ENCODE measurements at places on chromosomes 1 and 21.

GRCh38 chr1:93798291-93798690, 80.7 kb downstream of the DNTTIP2 start:
- DNase-seq = no peak

- no peak for DNase-seq
Measured at GRCh38 chr1:64293820-64294219, 90.4 kb downstream of the UBE2U start.

DNA sequence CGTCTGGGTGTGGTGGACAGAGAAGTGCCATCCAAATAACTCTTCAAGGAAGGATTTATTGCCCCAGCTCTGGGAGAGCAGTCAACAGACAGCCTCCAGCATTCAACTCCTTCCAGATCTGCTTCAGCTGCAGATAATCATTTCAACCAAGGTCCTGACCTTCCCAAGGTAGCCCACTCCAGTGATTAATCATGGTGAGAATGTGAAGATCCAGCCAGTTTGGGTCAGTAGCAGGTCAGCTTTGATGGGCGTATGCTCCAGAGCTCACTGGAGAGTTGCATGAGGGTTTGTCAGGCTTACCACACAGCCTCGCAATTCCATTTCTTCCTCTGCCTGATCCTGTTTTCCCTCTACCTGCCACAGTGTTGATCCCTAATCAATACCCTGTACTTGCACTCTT, 214.5 kb upstream of the ZRANB2 start:
- no peak for DNase-seq

DNA sequence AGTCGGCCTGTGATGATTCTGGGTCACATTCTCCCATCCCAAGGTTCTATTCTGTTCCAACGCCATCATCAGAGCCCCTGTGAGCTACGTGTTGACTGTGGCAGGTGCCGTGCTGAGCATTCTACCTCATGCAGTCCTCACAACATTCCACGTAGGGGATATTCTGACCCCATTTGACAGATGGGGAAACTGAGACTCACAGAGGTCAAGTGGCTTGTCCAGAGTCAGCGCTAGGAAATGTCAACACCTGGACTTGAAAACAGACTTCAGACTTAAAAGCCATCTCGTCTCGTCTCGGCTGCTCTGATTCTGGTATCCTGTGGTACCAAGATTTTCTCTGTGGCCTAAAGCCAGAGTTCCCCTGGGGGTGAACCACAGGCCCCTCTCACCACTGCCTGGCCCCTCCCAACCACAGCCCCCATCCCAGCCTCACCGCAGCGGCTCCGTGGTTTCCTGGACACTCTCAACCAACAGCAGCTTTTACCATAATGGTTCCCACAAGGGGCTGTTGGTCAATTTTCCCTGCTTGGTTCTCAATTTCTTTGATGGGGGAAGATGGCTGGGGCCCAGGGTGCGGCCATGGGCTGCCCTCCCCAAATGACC, 39.6 kb downstream of the SDC3 start:
- no peak for DNase-seq

GRCh38 chr1:22969304-22969709, 3.4 kb downstream of the LACTBL1 start:
- DNase-seq = no peak

DNA sequence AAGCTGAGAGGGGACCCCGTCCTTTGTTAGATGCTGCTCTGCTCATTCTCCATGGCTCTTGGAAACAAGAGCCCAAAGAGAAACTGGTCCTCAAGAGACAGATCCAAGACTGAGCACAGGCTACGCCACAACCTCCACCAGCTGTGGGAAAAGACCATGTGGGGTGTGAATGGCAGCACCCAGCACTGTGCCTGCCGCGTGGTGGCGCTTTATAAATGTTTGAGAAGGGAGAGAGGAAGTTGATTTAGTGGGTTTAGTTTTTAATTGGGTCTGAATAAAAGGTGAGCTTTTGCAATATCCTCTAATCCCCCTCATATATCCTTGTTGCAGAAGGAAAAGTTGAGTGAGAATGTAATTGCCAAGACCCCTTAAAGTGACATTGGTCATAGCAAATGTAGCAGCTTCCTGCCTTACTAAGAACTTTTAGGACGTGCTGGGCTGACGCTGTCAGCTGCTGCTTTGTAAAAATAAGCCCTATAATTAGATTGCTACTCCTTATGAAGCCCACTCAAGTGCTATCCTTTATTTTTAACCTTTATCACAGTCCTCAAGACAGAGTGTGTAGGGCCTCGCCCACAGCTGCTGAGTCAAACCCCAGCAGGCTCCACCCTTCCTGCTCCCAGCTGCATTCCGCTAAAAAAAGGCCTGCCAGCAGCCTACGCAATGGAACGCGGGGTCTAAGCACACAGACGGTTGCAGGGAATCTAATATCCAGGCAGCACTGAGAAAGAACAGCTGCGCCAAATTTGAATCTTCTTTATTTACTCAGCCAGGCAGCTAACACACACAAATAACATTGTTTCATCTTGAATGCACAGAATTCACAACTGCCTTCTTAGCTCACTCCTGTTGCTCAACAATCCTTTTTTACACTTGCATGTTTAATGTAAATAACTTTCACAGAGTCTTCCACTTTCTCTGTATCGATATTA, 47.4 kb upstream of the PRDX6 start:
- DNase-seq = no peak

DNA sequence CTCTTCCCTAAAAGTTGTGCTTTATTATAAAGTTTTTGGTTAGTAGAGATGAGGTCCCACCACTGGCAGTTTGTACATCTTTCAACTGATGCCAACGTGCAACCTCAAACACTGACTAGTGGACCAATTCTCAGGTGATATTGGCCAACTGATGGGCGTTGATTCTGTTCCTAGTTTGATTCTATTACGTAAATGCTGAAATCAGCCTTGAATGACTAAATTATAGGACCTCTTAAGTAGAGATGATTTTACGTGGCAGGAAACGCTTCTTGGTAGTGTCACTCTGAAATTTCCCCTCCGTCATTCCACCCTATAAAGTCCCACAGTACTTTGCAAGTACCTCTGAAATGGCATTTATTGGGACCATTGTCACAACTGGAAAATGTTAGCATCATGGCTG, 8.8 kb upstream of the FNDC7 start:
- DNase-seq = no peak

DNA sequence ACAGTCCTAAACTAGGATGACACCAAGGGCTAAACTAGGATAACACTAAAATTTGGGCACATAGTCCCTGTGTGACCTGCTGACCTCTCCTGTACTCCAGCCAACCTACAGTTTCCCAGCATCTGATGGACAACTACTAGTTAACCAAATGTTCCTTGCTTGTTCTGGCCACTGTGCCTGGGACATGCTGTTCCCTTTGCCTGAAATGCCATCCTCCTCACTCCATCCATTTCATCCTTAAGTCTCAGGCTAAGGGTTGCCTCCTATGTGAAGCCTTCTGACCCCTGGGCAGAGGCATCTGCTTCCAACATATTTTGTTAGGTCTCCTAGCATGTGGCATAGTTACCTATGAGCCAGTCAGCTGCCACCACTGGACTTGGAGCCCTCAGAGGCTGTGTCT, 204.9 kb upstream of the JUN start:
- no peak for DNase-seq

- DNase-seq = no peak
Measured at GRCh38 chr1:201617157-201617556, 78.2 kb downstream of the NAV1 start.

- no peak for DNase-seq
Measured at GRCh38 chr1:85091671-85092280, 43.5 kb upstream of the MCOLN3 start.

GRCh38 chr1:210647406-210648333, 319.0 kb downstream of the HHAT start:
- no peak for DNase-seq

DNA sequence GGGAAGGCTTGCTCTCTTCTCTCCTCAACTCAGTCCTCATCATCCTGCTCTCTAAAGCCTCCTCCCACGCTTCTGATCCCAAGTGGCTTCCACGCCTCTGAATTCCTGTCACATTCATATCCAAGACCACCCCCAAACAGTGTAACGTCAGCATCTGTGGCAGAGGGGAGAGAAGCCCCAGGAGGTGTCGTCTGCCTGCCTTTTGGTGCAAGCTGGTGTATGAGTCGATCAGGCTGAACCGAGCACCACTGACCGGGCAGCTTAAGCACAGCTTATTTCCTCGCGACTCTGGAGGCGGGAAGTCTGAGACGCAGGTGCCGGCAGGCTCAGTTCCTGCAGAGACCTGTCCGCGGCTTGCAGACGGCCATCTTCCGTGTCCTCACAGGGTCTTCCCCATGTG, 123.8 kb upstream of the RAB4A start:
- DNase-seq = no peak

DNA sequence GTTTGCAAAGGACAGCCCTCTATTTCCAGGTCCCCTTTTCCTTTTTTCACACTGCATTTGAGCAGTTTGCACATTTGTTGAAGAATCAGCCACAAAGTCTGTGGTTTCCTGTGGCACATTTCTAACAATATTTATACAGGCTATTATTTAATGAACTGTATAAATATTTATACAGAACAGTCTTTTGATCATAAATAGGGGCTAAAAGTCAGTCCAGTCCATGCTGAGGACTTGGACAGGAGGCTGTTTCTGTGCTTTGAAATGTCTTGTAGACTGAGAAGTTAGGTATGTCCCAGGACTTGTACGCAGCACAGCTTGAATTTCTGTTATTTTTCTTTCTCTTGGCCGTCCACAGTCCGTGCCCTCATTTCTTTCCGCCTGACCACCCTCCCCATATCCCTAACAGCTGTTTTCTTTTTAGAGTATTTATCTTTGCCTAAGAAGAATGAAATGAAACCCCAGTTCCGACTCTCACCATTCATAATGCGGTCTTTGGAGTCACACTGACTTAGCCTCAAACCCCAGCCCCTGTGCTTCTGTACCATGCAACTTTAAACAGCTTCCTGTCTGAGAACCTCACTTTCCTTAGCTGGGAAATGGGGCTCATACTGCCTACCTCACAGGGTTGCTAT, 19.7 kb downstream of the FGGY start:
- DNase-seq = no peak

- DNase-seq = no peak
Measured at GRCh38 chr1:161351482-161351881, 16.2 kb downstream of the CFAP126 start.

DNA sequence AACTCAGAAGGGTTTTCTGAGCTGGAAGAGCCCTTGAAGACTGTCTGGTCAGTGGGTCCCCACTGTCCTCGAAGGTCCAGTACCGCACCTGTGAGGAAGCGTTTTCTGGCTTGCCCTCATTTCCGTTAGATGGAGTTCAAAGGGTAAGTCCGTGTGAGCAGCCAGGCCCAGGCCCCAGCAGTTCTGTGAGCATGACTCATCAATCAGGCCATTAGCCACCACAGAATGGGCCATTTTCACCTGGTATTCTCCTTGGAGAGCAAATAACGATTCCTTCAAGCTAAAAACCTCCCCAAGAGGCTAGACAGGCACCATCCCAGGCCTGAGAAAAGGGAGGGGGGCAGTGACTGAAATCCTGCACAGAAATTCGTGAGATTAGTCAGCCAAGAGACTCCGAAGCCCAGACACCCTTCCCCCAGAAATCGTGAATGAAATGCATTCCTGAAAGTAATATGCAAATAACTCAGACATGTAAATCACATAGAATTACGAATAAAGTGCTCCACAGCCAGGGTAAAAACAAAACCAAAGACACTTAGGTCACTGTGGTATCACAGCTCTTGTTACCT, 66.0 kb downstream of the BCAR3 start:
- DNase-seq = no peak

DNA sequence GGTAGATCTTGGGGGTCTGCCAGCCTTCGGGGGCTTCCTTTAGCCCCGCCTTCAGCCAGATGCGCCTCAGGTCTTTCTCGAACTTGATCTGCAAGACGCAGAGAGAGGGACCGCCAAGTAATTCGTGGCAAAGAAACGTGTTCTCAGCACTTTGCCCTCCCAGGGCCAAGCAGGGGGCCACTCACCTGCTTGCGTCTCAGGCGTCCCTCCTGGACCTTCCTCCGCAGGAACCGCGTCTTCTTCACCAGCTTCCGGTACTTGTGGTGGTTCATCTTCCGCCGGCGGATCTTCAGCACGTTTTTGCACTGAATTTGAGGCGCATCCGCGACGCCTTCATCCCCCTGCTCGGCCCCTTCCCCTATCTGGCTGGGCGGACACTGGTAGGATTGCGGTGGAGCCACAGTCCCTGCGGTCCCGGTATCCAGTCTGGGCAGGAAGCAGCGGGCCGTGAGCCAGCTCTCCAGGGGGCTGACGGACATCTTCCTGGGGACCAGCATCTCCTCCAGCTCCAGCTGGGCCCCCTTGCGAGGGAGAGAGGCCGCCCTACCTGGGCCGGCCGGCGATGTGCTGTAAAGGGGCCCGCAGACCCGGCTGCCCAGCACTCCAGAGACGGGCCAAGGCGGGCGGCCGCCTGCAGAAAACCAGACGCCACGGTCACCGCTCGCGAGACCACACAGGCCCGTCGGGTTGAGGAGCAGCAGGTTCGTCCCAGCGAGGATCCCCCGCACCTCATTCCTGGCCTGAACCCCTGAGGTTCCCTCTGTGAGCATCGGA, 1.0 kb downstream of the AURKAIP1 start:
- DNase-seq = no peak

- DNase-seq = no peak
Measured at GRCh38 chr1:2279210-2279639, 51.1 kb downstream of the SKI start.

DNA sequence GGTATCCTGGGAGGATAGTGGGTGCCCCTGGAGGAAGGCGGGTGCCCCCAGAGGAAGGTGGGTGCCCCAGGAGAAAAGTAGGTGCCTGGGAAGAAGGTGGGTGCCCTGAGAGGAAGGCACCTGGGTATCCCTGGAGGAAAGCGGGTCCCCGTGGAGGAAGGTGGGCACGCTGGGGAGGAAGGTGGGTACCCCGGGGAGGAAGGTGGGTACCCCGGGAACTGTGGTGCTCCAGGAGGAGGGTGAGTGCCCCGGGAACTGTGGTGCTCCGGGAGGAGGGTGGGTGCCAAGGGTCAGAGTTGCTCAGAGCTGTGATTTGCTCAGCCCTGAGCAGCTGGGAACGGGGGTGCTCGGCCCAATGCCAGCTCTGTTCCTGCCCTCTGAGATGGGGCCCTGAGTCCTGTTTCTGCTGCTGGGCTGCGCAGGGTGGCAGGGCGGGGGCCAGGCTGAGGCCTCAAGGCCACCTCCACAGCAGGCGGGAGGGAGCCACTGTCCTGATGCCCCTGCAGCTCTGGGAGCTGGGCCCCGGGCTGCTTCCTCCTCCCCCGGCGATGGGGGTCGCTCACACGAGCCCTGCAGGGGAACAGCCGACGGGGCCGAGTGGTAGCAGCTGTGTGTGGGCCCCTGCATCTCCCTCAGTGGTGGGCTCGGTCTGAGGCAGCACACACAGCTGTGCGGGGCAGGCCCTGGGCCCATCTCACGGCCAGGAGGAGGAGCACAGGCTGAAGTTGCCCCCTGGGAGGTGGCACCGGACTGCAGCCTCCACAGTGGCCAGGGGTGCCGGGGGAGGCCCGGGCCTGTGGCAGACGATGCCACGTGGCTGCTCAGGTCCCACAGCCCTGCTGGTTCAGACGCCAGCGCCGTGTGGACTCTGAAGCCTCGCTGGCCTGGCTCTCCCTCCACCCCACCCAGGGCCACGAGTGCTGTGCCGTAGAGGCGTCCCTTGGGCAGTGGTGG, 57.4 kb downstream of the SLX9 start:
- no peak for DNase-seq

DNA sequence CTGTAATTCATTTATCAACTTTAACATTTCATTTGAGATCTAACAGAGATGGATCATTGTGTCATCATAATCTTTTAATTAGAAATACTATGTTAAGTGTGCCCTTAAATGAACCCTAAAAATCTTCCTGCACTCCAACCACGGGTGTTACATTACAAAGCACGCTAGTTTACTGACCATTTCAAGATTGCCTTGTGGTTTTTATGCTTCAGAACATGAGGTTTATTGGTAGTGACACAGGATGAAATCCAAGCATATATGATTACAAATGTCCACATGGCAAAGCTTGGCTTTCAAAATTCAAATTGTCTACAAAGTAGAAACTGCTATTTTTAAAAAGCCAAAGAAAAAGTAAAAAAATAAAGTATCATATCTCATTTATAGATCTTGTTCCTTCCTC, 190.4 kb upstream of the USP25 start:
- no peak for DNase-seq
